ENCODE measurements at places on chromosomes 1 and 21. TPM values are rescaled to one million over a fixed set of nuclear protein-coding genes. Genes with fewer than 3 reads are reported as not detected.

The MROH9 gene
- under 0.01 TPM for total RNA-seq

The GDAP2 gene
- total RNA-seq = 34.5 TPM

The FMO5 gene
- total RNA-seq = 1.3 TPM

The LCE3E gene
- total RNA-seq = not detected

The INSRR gene
- total RNA-seq = not detected

The REN gene
- total RNA-seq = 4.3 TPM

The TMEM125 gene
- not detected for total RNA-seq

The WNT3A gene
- total RNA-seq = not detected

The ARHGEF19 gene
- 11.6 TPM for total RNA-seq

The CRP gene
- total RNA-seq = not detected

The TNFRSF25 gene
- total RNA-seq = 2.9 TPM

The DCDC2B gene
- not detected for total RNA-seq

The PLA2G2C gene
- total RNA-seq = not detected

The AZIN2 gene
- 2.6 TPM for total RNA-seq

The OR2W3 gene
- total RNA-seq = 0.97 TPM

The VWA5B1 gene
- not detected for total RNA-seq

The FBXO2 gene
- total RNA-seq = 4.3 TPM

The UTP11 gene
- 55.7 TPM for total RNA-seq

The SUSD4 gene
- total RNA-seq = not detected

The TP53BP2 gene
- 32.2 TPM for total RNA-seq

The ABCA4 gene
- 0.43 TPM for total RNA-seq

The HSPA6 gene
- under 0.01 TPM for total RNA-seq

The SSU72 gene
- 68.6 TPM for total RNA-seq

The DNAJC6 gene
- 12.2 TPM for total RNA-seq

The RGS13 gene
- total RNA-seq = not detected

The OXCT2 gene
- total RNA-seq = 1.7 TPM

The ERICH3 gene
- total RNA-seq = not detected

The TNFRSF9 gene
- 0.43 TPM for total RNA-seq

The RORC gene
- under 0.01 TPM for total RNA-seq

The FLG2 gene
- total RNA-seq = not detected

The C1orf226 gene
- under 0.01 TPM for total RNA-seq

The CFHR3 gene
- not detected for total RNA-seq

The BEND5 gene
- total RNA-seq = not detected

The CNTN2 gene
- total RNA-seq = not detected

The SEMA4A gene
- 0.43 TPM for total RNA-seq

The SERPINC1 gene
- total RNA-seq = not detected

The CCDC185 gene
- not detected for total RNA-seq
